ENCODE measurements at places on chromosomes 13 and 19.

DNA sequence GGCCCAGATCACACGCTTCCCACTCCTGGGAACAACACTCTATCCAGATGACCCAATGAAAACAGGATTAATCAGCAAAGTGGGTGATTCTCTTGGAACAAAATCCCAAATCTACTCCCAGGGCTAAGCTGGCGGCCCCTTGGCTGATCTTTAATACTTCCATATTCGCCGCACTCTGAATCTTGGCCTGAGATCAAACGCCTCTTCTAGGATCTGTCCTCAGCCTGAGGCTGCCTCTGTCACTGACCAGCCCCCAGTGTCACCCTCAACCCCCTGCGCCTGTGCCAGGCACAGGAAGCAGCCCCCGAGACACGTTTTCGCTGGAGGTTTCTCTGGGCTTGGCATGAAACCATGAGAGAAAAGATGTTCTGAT is 2.4 kb upstream of the CTXN1 start:
- no peak for DNase-seq

DNA sequence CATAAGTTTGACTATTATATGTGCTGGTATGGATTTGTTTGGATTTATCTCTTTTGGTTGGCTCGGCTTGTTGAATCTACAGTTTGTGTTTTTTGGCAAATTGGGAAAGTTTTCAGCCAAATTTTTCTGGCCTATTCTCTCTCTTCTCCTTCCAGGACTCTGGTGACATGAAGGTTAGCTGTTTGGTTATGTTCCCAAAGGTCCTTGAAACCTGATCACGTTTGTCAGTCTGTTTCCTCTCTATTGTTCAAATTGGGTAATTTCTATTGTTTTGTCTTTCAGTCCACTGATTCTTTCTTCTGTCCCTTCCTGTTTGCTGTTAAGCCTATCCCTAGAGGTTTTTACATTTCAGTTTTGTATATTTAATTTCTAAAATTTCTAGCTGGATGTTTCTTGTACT is 81.5 kb upstream of the SHISA2 start:
- DNase-seq, result no peak

GRCh38 chr19:2550431-2551171 is 74.7 kb downstream of the GADD45B start:
- no peak for DNase-seq

GRCh38 chr19:29526730-29527499 is 1.1 kb downstream of the VSTM2B start:
- no peak for DNase-seq

DNA sequence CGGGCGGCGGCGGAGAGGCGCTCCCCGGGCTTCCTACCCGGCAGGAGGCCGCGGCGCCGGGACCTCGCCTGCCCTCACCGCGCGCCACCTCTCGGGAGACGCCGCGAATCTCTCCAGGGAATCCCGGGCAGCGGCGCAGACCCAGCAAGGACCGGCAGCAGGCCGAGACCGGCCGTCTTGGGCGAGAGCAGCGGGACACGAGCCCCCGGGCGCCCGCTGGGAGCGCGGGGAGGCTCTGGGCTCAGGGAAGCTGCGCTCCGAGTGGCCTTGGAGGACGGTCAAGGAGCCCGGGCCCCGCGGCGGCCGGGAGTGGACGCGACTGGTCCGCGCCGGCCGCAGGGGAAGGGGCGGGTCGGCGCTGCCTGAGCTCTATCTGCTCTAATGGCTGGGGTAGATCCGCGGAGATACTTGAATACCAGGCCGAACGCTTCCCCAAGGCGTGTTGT is 14.7 kb downstream of the CDX2 start:
- no peak for DNase-seq

GRCh38 chr19:15200553-15201364 is at the start of gene NOTCH3:
Gene NOTCH3 (minus strand): TSS chr19:15200995. CDS start chr19:15200905, 90 bp downstream.
- DNase-seq, result no peak

DNA sequence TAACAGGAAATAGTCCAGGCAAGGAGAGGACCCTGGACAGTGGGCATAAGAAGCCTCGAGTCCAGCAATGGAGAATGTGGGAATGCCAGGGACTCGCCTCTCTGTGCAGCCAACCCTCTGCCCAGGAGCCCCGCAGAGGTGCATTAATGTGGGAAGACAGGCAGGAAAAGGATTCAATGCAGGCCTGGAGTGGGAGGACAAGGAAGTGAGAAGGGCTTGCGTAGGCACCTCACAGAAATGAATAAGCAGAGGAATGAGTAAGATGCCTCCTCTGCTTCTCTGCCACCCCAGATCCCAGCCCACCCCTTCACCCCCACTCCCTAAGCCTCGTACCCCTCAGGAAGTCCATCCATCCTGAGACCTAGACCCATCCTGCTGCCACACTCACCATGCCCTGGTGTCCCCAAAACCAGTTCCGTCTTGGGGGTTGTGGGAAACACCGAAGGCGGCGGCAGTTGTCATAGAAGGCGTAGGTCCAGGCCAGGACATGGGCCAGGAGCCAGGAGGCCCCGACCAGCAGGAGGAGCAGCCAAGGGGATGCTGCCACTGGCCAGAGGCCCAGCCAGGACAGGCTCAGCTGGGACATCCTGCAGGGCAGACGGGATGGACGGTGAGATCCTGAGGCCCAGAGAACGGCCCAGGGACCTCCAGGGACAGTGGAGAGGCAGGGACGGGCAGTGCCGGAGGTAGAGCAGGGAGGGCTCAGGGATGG is 692 bp downstream of the CYP4F2 start:
- no peak for DNase-seq

GRCh38 chr19:3580156-3580934 is 4.9 kb upstream of the GIPC3 start:
- DNase-seq, result no peak

DNA sequence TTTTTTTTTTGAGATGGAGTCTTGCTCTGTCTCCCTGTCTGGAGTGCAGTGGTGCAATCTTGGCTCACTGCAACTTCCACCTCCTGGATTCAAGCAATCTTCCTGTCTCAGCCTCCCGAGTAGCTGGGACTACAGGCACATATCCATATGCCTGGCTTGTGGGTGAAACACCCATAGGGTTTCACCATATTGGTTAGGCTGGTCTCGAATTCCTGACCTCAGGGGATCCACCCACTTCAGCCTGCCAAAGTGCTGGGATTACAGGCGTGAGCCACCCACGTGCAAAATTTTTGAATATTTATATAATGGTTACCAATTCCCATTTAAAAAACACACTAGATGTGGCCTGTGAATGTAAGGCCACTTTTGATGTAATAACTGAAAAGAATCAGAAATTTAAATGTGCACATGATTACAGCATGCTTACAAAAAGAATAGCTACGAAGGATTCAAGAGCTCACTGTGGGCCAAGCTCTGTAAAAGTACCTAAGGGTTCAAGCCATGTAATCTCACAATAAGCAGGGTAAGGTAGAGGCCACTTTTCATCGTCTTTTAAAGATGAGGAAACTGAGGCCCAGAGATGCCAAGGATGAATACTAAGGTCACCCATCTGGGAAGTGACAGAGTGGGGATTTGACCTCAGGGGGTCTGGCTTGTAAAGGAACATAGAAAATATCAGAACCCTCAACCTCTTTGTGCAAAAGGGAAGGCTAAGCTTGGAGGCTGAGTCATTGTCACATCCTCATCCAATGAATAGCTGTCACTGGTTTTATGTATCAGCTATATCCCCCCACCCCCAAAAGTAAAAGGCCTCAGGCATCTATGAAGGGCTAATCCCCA is 17.8 kb downstream of the TNFSF14 start:
- DNase-seq, result no peak

DNA sequence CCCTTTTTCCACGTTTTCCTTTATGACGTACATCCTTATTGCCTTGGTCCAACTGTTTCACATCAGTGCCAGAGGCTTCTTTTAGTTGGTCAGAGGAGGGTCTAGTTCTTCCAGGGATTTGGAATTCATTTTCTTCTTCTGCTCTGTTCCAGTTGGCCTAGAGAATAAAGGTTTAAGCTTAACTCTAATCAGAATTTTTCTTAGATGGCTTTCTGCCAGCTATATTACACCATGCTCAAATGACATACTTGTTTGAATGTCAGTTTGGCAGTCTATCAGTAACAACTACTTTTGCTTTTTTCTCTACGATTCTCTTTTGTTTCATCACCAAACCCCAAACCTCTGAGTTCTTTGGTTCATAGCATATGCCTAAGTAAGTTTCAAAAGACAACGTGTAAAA is 16.8 kb downstream of the SPART start:
- DNase-seq, result no peak

- DNase-seq, result no peak
These were observed 86.2 kb upstream of the HTR2A start for GRCh38 chr13:46982856-46983582.

DNA sequence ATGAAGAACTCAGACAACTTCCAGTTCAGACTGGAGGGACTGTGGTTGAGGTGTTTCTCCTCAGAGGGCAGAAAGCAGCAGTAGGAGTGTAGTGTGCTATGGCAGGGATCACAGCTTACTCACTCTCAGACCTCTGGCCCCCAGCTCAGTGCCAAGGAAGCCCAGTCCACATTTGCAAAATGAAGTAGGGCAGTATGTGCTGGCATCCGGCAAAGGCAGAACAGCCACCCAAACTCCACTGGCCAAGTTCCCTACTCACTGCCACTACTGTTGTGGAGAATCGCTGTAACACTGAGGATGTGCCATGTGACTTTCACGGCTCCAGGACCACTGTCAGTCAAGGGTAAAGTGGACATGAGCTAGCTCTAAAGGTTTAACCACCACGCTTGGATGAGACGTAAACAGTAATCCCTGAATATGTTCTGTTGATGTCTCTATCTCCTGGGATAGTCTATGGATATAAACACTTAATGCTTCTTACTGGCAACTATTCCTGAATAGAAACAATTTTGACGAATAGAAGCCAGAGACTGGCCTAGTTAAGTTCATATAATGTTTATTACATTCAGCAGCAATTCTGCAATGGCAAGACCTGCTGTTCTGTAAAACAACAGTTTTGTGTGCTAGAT is 67.0 kb upstream of the SLC15A1 start:
- DNase-seq, result no peak

DNA sequence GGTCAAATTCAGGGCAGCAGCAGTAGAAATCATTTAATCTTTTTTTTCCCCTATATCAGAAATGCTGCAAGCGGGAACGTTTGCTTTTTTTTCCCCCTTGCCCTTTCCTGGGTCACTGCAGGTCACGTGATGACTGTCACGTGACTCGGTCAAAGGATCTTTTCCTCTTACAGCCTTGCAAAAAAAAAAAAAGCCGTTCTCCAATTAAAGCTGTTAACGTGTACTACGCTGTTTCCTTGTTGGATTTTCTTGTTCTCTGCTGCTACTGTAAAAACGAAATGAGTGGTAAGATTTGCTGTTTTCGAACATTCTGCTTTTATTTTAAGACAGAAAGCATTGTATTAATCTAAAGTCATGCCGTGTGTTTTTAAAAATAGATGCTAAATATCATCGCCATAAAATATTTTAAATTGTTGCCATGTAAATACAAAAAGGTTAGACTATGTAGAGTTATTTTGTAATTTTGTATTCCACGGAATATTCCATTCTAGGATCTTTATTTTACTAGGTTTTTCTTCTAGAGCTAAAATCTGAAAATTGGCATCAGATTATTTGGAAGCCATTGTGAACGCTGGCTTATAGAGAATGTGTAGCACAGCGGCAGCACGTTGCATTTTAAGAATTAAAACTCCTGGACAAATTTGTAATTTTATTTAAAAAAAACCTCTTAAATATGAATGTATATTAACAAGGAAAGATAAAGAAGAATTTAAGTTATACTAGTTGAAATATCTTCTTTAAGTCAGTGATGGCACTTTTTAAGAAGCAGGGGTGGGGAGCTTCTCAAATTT is 109.8 kb upstream of the MLNR start:
- peak; percentile 83 for DNase-seq

DNA sequence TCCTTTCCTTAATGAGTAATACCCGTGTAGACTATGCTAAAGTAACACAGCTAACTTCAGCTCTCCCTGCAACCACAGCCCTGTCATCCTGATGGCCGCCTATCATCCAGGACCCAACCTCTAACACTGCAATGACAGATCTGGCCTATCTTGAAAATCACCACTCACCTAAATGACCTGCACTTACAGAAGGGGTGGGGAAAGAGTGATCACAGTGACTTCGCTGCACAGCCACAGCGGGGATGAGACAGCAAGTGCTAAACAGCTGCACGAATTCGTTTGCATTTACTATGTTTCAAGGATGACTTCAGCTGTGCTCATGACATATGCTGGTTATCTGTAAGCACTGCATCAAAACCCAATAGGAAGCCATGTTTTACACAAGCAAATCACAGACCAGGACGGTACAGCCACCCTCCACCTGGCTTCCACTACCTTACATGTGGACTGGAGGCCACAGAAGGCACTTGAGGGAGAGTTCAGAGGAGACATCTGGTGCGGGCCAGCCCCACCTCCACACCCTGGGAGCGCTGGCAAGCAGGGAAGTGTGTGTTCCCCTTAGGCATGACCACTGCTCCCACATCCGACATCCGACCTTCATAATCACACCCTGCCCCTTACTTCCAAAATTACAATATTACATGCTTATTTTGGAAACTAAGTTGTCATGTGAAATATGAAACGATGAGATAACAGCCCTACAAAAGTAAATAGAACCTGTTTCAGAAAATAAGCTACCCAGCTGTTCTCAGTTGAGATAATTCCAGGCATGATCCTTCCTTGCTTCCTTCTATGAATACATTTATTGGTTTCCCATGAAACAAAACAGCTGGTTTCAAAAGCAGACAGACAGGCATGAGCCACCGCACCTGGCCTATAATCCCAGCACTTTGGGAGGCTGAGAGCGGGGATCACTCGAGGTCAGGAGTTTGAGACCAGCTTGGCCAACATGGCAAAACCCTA is 95.7 kb downstream of the STK24 start:
- DNase-seq, result no peak

DNA sequence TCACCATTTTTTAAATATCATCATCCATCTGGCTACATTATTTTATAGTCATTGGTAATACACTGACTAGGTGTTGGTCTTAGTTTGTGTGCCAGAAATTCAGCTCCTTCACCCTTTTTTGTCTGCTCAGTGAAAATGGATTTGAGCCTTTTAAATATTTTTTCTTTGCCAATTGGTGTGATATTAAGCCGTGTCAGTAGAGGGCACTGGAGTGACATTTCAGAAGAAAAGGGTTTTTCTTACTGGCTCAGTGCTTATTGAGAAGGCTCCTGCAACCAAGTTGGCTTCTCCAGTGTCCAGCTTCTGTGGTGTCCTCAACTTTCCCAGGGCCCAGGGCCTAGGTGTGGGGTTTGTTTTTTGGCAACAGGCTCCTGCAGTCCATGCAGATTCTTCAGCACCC is 546.6 kb downstream of the DACH1 start:
- no peak for DNase-seq

Data from left renal pelvis (tissue), 4 donors.